AG09319 (cell line): ENCODE measurements at places on chromosomes 4 and X.

DNA sequence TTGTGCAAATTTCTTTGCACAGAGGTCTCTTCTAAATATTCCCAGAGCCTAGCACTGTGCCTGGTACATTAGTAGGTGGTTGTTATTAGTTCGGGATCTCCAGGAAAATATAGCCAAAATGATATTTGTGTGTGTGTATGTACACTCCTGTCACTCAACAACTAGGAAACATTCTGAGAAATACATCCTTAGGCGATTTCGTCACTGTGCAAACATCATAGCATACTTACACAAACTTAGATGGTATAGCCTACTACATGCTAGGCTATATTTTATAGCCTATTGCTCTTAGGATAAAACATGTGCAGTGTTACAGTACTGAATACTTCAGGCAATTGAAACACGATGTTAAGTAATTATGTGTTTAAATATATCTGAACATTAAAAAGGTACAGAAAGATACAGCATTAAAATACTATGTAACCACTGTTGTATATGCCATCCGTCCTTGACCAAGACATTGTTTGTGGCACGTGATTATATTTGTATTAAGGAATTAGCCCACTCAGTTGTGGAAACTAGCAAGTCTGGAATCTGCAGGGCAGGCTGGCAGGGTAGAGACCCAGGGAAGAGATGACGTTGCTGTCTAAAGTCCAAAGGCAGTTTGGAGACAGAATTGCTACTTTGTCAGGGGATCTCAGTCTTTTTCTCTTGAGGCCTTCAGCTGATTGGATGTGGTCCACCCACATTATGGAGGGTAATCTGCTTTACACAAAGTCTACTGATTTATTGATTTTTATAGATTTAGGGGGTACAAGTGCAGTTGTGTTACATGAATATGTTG lies 106.9 kb downstream of the COL4A6 start:
- DNase-seq, result no peak

DNA sequence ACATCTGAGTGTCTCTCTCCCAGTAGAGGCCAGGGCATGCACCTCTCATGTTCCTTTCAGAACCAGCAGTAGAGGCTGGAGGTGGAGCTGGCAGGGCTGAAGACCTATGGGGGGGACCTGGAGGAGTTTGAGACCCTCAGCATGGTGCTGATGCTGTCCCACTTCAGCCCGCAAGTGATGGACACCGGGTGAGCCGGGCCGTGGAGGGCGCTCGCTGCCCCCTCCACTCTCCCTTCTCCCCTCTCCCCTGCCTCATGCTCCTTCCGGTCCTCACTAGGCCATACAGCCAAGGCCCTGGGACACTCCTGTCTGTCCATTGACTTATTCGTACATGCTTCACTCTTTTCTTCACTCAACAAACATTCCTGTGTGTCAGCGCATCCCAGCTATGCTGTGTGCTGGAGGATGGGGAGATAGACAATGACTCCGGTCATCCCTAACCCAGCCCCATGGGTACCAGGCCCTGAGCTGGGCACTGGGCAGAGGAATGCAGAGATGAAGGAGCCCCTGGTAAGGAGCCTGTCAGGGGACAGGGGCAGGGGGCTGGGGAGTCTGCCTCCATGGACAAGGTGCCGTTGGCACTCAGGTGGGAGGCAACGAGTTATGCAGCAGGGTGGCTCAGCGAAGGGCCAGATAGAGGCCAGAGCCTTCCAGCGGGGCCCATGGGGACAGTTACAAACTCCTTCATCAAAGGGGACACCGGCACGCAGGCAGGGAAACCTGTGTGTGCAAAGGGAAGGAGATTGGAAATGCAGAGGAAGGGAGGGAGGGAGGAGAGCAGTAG lies 28.4 kb upstream of the WFS1 start:
- DNase-seq, result no peak

DNA sequence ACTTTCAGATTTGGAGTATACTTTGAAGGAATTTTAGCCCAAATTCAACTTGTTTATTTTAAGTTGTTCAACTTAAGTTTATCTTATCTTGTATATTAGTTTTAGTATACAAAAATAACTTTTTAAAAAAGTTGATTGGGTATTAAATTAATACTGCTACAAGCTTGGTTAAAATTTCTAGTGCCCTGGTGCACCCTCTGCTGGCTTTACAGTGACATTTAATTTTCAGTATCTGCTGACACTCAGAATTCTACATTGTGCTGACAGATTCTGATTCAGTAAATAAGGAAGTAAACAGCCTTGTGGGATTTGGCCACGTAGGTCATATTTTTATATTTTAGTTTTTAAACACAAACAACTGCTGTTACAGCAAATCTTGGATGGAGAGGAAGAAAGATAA lies 2.9 kb downstream of the EDA start:
- DNase-seq, result no peak

DNA sequence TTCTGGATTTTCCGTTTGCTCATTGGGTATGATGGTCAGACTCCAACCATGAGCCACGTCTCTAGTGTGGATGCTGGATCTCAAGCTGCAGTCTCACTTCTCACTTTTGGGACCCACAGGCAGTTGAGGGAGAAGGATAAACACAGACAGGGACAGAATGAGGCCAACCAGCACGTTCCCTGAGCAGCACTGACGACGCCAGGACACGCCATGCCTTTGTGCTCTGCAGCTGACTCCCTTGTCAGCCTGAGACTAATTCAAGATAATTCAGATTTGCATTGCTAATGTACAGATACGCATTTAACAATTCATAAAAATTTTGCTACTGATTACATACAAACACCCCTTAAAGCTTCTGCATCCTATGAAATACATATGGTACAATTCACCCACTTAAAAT lies 106.5 kb downstream of the FAM193A start:
- no peak for DNase-seq

- DNase-seq, result no peak
Measured at GRCh38 chrX:39890807-39891206, 207.0 kb downstream of the BCOR start.

DNA sequence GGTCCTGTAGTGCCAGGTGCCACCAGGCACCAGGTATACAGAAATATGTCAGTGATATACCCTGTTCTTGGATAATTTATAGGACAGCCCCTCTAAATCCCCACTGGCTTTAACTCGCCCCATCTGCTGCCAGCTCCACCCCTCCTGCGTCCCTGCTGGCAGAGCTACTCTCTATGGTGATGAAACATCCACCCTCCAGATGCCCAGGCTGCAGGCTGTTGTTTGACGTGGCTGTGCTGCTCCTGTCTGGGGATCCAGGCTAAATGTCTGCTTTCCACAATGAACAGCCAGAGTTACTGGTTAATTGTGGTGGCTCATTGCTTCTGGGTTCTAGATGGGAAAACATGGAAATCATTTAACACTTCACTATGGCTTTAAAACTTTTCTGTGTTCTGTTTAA lies 12.9 kb downstream of the NHSL2 start:
- DNase-seq, result no peak

GRCh38 chr4:123939621-123940020 lies 543.0 kb downstream of the SPRY1 start:
- no peak for DNase-seq

DNA sequence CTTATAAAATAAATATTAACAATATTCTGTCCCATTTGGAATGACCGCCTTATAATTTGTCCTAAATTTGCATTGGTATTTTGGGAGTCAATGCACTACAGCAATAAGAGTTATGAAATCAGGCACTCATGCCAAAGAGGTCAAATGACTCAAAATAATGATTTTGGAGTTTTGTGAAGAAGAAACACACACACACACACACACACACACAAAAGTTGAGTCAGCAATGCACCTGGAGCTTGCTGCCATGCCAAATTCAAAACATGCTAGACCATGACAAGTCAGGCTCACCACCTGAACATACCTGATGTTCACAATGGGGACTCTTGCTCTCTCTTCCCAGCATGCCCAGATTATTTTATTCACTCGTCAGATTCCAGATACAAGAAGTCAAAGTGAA lies 56.7 kb downstream of the PROM1 start:
- DNase-seq, result no peak

DNA sequence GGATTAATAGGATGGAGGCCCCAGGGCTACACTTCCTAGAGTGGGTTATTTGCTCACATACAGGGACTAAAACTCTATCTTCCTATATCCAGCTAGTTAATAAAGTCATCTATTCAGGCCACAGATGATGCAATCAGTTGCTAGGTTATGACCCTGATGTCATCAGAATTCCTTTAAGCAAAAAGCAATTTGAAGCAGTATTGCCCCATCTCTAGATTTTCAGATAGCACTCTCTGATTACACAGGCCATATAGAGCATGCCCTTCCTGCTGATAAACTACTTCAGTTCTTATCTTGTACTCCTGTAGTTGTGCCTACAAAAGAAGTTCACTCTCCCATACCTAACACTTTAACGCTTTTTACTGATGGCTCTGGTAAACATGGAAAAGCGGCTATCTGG lies 84.8 kb downstream of the TMEM144 start:
- DNase-seq, result no peak

GRCh38 chr4:128220286-128221235 lies 67.1 kb downstream of the PGRMC2 start:
- no peak for DNase-seq

- no peak for DNase-seq
Measured at GRCh38 chr4:81541161-81541945, 69.6 kb upstream of the RASGEF1B start.

- DNase-seq, result no peak
Measured at GRCh38 chrX:153765138-153766079, 1.4 kb downstream of the PLXNB3 start.
